ENCODE measurements at places on chromosomes 5 and 9.

DNA sequence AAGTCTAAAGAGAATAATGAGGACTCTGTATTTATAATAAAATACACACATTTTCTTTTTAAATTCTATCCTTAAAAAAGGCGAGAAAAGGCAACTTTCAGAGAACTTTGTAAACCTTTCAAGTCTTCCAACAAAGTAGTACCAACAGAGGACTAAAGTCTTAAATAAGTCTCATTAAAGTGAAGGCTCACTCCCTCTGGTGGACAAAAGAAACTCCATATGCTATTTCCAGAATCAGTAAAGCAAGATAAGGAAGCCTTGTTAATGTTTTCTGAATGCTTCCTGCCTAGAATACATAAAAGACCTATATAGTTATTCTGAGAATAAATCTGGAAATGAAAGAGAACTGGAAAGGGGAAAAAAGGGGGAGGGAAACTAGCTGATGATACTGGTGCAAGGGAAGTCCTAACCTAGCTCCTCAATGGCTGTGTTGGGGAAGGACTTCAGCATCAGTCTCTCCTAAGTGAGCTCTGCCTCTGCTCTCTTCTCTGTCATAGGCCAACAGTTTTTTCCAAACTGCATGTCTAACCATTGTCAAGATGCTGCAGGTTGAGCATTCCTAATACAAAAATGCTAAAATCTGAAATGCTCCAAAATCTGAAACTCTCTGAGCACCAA is 7.2 kb downstream of the HMGCS1 start:
- DNase-seq = no peak

DNA sequence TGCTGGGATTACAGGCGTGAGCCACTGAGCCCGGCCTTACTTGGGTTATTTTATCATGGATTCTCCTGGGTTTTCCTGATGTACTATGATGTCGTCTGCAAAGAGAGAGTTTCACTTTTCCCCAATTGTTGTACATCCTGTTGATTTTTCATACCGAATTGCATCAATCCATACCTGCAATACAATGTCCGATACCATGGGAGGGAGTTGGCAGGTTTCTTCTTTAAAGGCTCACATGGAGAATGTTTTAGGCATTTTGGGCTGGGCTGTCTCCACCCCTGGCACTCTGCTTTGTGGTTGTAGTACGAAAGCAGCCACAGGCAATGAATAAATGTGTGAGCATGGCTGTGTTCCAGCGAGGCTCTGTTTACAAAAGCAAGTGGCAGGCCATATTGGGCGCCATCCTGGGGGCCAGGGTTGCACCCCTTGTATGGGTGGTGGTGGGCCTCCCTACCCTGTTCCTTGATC is 35.1 kb upstream of the EXOC3 start:
- DNase-seq = no peak

DNA sequence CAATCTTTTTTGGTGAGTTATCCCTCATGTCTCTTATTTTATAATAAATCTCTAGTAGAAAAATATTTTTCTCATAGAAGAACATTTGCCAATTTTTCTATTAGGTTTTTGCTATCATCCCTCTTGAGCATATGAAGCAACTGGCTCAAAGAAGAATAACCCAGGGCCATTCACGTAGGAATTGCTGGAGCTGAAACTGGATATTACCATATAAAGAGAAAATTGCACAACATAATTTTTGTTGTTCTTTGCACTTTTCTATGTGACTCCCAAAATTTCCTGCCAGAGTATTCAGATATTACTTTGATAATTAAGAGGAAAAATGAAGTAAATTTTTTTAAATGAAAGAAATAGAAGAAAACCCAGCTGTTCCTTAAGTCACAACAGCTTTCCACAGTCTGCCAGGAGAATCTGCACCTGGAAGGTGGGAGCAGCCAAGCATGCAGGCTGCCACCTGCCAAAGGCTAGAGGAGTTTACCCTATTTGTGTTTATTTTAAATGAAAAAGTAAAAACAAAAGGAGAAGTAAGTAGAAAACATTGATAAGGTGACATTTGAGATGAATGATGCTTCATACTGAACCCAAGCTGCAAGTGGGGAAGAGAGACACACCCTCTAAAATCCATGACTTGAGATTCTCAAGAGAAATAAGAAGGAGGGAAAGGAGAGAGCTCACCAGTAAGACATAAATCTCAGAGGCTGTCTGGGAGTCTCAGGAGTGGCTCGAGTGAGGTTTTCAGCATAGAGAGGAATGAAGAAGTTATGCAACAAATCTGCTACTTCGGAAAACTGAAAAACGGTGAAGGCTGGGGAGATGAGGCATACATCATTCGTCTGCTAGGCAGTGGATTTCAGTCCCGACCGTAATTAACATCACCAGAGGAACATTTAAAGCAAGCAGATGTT is 31.5 kb upstream of the FREM1 start:
- no peak for DNase-seq

DNA sequence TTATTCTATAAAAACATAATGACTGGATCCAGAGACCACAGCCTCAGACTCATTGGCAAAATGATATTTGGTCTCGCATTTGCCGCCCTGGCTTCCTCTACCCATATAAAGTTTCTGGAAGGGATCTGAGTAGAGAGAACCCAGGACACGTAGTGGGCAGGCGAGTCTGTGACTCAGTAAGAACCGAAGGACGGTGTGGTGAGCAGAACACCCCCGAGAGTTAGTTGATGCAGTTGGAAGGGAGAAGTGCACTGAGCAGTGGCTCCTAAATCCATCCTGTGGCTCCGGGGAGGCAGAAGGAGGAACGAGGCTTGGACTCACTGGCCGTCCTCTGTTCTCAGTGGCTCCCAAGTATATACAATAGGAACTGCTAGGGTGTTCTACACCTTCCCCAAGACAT is 11.5 kb downstream of the SPRY4 start:
- DNase-seq = no peak

- DNase-seq = no peak
These were observed 7.7 kb downstream of the ADGRD2 start for GRCh38 chr9:124457887-124458431.

DNA sequence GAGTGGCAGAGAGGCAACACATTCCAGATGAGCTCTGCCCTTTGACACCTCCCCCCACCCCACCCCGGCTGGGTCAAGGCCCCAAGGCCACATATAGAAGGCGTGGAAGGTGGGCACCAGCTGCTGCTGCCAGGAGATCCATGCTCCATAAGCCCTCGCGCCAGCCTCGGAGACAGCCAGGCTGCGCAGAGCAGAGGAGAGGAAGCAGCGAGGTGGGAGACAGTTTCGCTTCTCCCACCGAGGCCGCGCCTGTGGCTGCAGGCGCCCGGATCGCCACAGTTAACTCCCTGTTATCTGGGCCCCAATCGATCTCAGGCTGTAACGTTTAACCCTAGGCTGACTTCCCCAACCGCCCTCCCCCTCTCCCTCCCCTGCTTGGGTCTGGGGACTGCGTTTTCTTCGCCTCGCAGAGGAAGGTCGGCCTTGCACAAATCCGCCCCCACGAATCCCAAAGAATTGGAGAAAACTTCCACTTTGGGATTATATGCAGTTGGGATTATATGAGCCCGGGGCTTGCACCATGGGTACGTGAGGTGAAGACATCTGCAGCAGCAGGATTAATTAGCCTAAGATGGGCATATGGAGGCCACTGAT is 1.1 kb upstream of the CXXC5 start:
- DNase-seq = no peak

DNA sequence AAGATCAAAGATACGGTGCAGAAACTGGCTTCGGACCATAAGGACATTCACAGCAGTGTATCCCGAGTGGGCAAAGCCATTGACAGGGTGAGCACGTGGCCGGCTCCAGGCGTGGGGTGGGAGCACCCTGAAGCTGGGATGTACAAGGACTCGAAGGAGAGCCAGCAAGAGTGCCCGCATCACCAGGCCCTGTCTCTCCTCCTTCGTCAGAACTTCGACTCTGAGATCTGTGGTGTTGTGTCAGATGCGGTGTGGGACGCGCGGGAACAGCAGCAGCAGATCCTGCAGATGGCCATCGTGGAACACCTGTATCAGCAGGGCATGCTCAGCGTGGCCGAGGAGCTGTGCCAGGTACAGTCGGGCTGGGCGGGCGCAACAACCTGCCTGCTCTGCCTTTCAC is 11.0 kb downstream of the NHP2 start:
- DNase-seq = no peak

DNA sequence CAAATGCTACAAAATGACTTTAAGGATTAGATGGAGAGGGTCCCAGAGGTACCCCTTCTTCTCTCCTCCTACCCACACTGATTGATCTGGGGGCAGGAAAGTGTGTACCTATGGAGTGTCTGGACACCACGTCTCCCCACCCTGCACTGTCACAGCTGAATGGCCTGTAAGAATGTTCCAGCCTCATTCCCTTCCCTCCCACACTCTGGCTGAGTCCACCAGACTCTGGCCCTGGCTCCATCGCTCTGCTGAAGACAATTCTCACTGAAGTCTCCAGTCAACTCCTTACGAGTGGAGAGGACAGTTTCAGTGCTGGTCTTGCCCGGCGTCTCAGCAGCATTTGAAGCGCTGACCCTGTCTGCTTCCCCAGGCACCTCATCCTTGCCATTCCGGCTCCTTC is 105.8 kb downstream of the TTLL11 start:
- no peak for DNase-seq

- peak; percentile 44 for DNase-seq
These were observed 1467.1 kb downstream of the FOXD4L5 start for GRCh38 chr9:63817622-63818518.

GRCh38 chr5:516338-516925 is 7.8 kb downstream of the SLC9A3 start:
- DNase-seq = no peak

DNA sequence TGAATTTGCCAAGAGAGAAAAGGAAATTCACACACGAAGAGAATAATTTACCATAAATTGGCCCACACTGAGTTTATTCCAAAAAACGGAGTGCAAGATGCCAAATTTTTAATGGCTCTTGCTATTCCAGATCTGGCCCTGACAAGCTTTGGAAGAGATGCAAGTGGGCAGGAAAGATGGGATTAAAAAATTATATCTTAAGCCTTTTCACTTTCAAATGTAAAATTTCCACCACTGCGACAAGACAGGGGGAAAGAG is 352.4 kb downstream of the GLIS3 start:
- no peak for DNase-seq

DNA sequence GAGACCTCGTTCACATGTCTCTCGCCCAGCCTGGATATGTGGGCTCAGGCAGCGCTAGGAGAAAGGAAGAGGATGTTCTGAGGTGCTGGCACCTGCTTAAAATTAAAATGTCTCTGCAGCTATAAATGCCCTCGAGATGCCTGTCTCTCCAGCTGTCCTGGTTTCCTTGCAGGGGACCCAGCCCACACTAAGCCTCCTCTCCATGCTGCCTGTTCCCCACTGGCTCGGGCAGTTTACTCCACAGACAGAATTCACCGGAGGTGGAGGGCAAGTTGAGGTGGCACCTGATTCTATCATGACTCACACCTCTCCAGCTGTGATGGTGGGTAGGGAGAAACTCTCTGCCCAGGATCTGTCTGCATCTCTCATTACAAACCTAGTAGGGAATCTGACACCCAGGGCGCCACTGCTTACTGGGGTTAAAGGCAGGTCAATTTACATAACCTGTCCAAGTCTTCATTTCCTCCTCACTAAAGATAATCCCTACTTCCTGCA is 420.9 kb downstream of the SPOCK1 start:
- DNase-seq = no peak

DNA sequence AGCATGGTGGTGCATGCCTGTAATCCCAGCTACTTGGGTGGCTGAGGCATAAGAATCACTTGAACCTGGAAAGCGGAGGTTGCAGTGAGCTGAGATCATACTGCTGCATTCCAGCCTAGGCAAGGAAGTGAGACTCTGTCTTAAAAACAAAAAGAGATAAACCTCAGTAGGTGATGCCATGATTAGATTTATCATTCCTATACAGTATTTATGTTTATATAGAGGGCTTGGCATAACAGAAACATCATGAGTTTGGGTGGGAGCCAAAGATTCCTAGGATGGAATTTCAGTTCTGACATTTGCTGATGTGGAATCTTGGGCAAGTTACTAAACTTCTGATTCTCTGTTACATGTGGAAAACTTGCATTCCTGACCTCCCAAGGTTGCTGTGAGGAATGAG is 22.3 kb downstream of the RFK start:
- no peak for DNase-seq

DNA sequence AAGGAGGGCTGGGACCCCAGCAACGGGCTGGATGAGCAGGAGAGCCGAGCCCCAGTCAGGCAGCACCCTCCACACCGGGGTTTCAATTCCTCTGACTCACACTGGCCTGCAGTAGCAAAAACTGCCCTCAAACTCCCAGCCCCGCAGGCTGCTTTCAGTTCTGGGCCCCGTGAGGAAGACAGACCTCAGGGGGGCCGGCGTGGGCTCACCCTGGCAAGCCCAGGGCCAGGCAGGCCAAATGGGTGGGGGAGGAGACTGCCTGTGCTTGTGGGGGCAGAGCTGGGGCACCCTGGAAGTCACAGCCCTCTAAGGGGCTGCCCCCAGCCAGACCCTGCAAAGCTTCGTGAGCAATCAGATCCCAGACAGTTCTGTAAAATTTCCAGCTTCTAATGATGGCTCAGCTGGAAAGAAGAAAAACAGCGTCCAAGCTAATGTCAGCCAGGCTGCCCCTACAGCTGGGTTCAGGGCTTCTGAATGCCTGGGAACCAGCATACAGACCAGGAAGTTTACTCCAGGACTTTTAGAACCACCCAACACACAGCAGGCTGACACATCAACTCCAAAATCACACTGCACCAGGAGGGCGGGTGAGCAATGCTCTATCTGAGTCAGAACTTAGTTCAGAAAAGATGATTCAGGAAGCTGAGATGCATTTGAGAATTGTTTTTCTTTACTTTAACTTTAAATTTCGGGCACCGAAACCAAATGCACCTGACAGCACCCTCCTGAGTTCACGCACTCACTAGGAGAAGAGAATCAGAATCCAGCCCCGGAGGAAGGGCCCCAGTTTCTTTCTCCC is 34.7 kb downstream of the LPCAT1 start:
- no peak for DNase-seq

DNA sequence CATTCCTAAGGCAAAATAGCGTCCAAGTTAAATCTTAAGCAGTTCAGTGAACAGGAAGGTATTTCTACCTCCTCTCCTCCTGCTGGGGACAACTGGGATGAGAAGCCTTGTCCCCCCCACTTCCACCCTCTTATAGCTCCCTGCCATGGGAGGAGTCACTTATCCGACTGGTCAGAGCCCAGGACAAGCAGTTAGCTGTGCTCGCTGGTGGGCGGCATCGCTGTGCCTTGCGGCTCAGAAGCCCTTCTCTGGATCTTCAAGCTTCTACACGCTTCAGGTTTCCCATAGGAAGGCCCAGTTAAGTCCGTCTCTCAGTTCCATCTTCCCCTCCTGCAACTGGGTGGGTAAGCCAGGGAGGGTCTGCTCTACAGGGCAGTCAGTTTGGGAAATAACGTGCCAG is 77.2 kb downstream of the PAX5 start:
- no peak for DNase-seq

- no peak for DNase-seq
These were observed 15.1 kb downstream of the GRHPR start for GRCh38 chr9:37437621-37438020.

GRCh38 chr5:87210743-87211142 is 56.9 kb upstream of the RASA1 start:
- DNase-seq = no peak
